ENCODE measurements at places on chromosomes 4 and X.
A peak's percentile ranks its signal among the peaks of the same experiment; 100 is the strongest.

- DNase-seq: no peak
Observed at GRCh38 chrX:74931214-74931613, 6.0 kb upstream of the NEXMIF start.

DNA sequence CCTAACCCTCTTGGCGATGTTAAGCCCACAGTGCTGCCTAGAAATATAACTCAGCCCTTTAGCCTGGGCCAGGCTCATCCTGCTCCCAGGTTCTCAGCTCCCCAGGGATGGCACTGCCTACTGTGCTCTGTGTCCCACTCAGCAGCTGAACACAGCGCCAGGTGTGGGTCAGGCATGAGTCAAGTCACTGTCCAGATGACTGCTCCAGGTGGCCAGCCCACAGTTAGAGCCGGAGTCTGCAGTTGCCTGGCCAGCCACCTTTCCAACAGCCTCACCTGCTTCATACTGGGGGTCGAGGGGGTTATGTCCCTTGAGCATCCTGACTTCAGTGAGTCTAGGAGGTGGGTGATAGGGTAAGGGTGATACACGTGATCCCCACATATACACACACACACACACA lies 48.4 kb downstream of the TBC1D14 start:
- no peak for DNase-seq

- DNase-seq: no peak
Observed at GRCh38 chr4:138275963-138276621, 33.9 kb upstream of the SLC7A11 start.

- no peak for DNase-seq
Observed at GRCh38 chrX:146241902-146242301, 424.3 kb downstream of the SLITRK2 start.

DNA sequence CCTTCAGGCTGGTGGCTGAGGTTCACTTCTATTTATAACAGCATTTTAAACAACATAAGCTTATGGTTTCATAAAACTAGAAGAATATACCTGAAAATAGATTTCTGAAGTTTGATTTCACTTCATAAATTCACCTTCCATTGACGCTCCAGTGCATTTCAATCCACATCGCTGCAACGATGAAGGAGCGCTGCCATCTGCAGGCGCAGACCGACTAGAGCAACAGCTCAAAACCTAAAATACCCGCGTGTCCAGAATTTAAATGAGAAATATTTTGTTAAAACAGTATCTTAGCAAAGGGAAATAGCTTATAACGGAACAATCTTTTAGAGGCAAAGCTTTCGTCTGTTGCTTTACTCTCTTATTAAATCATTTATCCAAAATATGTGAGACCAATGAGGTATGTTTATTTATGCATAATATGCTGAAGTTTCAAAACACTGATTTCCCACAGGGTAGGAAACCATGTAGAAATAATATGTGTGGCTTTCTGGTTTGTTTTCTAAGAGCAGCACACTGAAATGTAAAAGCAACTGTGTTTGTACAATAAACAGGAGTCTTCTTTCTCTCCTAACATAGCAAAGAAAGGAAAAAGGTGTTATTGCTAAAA lies 816.4 kb upstream of the FRG1 start:
- DNase-seq: no peak

DNA sequence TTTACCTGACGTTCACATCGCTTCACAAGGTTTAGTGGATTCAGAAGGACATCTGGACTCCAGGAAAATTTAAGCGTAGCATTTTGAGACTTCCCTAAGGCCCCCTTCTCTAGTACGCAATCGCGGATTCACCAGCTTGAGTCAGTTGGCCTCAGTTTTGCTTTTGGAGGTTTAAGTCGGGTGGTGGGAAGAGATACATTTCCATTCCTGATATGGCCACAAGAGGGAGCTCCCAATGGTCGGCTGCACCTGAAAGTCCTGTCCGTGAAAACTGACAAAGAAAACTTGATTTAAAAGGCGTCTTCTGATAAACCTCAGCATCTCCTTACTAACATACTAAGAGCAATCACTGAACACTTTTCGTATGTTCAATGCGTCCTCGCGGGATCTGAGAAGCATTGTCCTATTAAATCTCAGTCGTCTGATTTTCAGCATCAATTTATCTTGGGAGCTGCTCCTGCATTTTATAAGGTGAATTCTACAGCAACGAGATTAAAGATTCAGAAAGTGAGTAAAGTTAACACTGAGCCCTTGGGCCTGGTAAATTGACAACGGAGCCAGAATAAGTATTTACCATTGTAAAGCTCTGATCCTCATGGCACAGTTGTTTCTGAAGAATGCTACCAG lies 50.6 kb downstream of the LGI2 start:
- peak; percentile 36 for DNase-seq

GRCh38 chr4:176953021-176953420 lies 160.3 kb upstream of the VEGFC start:
- no peak for DNase-seq

Measured in activated CD4-positive, CD25-positive, alpha-beta regulatory T cell treated with anti-CD3 and anti-CD28 coated beads, Interleukin-2, amount 50 U/mL, for 72 hours (primary cell).